ENCODE measurements at places on chromosomes 7 and 10.
A peak's percentile ranks its signal among the peaks of the same experiment; 100 is the strongest.

- DNase-seq: no peak
Observed at GRCh38 chr10:17915181-17915580, 36.5 kb upstream of the SLC39A12 start.

DNA sequence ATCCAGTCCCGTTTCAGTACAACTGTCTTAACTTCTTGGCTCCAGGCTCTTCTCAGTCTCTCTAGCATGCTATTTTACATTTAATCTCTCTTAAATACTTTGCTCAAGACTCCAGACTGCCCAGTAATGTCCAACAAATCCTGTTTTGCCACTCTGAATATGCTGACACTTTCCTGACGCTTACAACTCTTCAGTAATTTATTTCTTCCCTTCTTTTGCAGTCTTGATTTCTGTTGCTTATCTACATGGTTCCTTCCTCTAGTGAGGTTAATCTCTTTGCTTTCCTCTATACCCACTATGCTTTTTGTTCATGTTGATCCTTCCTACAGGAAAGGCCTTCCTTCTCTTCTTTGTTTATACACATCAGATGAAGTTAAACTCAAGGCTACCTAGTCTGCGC lies 23.7 kb downstream of the UMAD1 start:
- no peak for DNase-seq

- no peak for DNase-seq
Observed at GRCh38 chr10:68561865-68562649, 1.9 kb downstream of the TET1 start.

DNA sequence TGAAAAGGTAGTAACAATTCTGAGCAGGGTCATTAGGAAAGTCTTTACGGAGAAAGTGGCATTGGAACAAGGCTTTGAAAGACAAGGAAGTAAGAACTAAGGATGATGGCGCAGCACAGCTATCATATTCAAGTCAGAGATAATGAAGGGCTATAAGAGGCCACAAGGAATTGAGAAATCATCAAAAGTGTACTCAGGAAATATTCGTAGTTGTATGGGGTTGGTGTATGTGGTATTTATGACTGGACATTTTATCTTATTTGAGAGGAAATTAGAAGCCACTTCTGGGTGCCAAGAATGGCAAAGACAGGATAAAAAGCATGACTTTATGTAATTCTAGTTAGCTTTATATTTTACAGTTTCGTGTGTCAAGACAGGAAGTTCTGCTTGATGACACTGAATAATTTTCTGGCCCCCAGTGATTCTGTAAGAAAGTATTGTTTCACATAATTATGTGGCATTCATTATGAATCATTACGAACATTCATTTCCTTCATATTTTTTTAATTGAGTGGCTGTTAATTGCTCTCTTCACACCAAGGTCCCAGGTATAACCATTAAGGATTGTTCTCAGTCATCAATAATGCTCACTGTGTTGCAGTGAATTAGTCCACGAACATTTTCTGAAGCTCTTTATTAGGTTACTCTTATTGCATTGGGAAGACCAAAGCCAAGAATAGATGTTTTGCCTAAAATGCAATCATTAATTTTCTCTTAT lies 244.3 kb downstream of the PHF14 start:
- no peak for DNase-seq

- no peak for DNase-seq
Observed at GRCh38 chr10:16016688-16017087, 156.4 kb upstream of the MINDY3 start.

DNA sequence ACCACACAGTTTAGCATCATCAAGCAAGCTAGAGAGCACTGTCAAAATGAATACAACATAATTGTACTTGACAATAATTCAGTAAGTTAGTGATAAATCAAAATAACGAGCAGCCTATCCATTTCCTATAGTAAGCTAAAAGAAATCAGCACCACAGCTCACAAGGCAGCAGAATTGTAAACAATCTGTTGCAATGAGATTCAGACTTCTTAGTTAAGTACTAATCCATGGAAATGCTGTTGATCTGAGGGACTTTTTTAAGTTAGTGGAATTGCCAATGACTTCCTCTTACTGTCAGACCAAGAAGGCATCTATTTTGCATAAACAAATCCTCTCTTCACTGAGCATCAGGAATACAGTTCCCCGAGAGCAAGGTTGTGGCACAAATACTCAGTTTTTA lies 136.6 kb upstream of the CCDC6 start:
- DNase-seq: peak; percentile 3
